IPS DF 19.7 (cell line): ENCODE measurements at places on chromosomes 5 and 9.

DNA sequence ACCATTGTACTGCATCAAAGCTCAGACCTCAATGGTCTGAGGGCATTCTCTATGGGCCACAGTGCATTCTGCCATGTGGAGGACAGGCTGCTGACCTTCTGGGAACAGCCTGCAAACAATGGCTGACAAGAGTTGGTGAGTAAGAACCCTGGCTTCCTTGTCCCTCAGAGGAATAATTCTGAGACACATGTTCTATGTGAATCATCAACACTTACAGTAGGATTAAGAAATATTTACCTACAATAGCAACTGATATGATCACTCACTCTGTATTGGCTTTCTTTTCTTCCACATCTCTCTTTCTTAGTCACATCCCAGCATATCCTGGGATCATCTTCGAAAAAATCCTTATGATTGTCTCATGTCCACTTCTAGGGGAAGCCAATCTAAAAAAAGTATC, 306.5 kb upstream of the ITGA1 start:
- no peak for DNase-seq

DNA sequence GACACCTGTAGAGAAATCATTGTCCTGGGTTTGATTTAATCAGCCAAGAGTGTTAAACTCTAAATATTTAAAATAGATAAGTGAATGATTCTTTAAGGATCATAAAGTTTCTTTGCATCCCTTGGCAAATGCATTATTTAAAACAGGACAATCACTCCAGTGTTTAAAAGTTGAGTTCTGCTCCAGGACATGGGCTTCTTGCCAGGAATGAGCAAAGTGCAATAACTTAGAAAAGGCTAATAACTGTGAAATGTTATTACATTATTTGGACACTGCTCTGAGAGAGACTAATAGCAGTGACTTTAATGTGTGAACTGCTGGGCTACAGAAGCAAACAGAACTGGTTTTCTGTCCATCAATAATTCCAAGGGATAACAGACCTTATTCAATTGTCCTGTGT, 283.3 kb downstream of the GABRB2 start:
- no peak for DNase-seq

DNA sequence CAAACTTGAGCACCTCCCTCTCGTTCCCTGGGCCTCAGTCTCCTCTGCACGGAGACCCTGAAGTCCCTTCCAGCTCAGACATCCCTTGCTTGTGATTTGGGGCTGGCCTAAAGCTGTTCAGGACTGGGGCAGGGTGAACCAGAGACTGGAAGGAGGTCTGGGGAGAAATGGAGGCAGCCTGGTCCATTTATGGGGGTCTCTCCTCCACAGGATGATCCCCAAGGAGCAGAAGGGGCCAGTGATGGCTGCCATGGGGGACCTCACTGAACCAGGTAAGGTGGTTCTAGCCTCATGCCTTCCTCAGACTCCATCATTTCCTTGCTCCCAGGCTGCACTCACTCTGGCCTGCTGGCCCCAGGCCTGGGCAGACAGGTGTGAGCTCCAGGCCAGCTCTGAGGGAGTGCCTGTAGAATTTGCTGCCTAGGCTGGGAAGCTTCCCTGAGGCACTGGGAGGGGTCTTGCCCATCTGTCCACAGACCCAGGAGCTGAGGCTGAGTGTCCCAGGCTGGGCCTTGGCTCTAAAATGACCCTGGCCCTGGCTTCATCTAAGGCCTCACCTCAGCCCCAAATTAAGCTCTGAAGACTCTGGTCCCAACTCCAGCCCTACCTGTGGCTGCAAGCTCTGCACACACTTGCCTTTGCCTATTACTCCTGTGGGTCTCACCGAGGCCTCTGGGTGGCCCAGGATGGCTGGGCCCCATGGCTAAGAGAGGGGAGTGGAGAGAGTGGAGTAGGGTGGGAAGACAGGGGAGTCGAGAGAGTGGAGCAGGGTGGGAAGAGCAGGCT, 1.9 kb downstream of the MYOZ3 start:
- DNase-seq, result no peak

GRCh38 chr5:156394642-156395305, 67.8 kb downstream of the SGCD start:
- no peak for DNase-seq

DNA sequence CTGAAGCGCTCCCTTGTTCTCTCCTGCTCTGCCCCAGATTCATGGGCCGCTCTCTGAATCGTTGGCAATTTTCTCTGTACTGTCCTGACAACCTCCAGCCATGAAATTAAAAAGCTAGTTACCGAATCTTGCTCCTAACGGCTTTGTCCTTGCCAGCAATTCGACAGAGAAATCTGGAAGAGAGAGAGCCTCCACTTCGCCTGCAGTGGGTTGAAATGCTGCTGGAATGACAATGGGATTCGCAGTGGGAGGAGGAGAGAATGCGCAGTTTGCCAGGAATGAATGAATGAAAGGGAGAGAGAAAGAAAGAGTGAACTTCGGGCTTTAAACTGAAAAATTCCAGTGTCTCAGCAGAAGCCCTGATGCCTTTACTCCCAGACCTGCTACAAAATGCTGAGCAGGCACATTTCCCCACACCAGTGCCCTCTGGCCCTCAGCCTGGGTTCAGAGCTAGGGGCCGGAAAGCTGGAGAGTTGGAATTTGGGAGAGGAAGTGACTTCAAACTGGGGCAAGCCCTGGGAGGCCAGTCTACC, 11.5 kb upstream of the BOD1 start:
- DNase-seq, result peak; percentile 33

GRCh38 chr9:27429436-27429835, 94.7 kb upstream of the IFNK start:
- no peak for DNase-seq

- DNase-seq, result no peak
Measured at GRCh38 chr5:178516504-178517235, 73.5 kb downstream of the COL23A1 start.

DNA sequence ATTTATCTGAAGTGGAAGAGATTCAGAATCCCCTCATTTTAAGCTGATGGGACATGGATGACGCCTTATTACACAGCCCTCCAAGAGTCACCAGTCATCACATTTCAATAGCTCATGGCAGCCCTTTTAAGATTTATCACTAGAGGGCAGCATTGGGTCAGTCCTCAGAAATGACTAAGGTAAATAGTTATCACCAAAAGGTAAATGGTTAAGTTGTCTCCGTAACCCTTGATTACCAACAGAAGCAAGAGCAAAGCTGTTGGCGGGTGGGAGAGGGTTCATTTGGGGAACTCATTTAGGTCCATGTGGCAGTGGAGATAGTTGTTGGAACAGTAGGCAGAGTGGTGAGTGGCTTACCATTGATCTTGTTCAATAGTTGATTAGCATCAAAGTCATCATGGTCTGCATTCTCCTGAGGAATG, 12.0 kb upstream of the C9 start:
- peak; percentile 33 for DNase-seq

DNA sequence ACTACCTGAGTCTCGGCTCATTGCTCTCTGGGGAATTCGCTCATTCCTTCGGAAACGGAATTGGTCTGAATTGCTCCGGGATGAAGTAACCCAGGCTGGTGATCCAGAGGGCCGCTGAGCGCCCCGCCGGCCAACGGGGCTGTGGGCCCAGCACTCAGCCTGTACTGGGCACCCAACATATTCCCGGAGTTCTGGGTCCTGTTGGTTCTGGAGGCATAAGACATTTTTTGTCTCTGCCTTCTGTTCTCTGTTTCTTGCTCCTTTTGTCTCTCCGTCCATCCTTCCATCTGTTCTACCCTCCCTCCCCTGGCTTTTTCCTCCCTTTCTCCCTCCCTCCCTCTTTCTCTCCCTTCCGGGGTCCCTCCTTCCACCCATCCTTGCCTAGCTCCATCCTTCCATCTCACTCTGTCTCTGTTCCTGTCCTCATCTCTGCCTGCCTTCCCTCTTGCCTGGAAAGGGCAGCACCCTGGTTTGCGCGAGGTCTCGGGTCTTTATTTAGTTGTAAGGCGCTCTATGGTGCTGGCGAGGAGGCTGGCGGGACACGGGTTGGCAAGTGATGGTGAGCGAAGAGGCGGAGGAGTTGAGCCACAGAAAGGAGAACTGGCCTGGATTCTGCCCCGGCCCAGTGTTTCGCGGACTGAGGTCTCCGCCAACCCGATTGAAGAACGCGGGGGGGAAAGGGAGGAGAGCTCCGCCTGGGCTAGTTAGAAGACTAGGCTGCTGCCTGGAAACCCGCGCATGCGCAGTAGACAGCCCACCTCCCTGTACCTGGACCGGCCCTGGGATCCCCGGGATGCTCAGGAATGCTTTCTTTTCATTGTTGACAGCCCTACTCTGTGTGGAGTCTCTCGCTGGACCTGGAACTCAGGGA, 1468.0 kb downstream of the FOXD4L5 start:
- DNase-seq, result peak; percentile 97

- no peak for DNase-seq
Measured at GRCh38 chr9:84277646-84278045, 62.9 kb downstream of the SLC28A3 start.

DNA sequence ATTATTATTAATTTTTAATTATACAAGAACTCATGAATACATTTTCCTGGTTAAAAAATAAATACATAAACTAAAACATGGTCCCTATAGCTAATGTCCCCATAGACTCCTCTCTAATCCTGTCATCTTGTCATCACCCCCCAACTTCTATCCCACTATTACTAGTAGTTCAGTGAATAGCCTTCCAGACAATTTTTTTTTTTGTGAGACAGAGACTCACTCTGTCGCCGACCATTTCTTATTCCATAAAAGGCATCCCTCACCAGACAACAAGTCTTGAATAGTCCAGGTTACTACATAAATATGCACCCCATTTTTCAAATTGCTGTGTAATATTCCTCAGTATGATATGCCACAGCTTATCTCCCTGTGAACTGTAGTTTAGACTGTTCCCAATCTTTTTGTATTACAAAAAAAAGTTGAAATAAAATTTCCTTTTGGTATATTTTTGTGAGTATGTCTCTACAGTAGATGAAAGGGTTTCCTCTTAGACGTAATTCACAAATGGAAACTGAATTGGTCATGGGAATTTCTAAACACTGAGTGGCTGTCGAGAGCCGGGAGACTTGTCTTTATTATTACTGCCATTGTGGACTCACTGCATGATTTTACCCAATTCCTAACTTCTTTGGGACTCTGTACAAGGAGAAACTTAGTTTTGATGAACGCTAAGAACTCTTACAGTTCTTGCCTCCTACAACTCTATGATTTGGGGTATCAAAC, 6.4 kb upstream of the ABLIM3 start:
- DNase-seq, result no peak

- no peak for DNase-seq
Measured at GRCh38 chr5:116084287-116084691, 536 bp upstream of the COMMD10 start.

- no peak for DNase-seq
Measured at GRCh38 chr9:19127871-19128500, 694 bp upstream of the PLIN2 start.

- no peak for DNase-seq
Measured at GRCh38 chr9:99885747-99886146, 20.7 kb upstream of the STX17 start.

DNA sequence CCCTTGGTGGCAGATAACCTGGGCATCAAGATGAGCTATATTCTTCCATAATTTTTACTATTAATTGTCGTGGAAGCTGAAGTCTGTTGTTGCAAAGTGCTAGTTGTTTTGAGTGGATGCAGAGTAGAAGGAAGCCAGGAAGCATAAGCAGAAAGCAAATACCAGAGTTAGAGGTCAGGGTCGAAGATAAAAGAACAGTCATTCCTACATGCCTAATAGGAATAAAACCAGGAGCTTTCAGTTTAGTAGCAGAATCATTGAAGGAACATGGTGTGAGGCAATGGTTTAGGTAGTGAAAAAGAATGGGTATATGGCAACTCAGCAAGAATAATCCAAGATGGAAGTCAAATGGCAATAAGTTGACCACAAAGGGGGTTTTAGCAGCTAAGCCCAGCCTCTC, 121.6 kb upstream of the FST start:
- DNase-seq, result no peak

DNA sequence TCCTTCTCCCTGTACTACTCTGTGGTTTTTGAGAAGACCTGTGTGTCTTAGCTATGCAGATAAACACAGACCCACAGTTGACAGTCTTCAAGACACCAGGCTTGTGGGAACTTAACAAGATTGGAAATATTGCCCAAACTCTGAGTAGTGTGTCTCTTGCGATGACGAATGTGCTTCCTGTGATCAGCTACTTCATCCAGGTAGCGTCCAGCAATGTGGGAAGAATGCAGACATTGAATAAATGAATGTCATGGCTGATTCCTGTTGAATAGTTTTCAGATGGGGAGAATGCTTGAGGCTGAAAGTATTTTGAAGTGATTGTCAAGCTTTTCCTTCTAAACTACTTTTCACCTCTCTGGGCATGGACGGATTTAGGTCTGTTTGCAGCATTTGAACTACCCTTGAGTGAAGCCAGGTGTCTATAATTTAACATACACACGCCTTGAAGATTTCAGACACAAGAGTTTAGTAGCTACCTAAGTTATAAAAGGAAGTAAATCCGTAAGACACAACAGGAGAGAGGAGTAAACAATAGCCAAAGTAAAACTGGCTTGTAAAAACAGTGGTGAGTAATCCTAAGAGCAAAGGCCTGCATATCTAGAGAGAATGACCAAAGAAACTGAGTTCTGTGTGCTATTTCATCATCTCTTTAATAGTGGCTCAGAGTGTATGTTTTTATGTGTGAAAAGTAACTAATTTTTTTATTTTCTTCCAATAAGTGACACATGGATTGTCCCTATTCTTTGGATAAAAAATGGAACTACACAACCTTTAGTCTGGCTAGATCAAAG, 30.0 kb upstream of the ARL14EPL start:
- no peak for DNase-seq

GRCh38 chr5:72147569-72147968, 40.3 kb downstream of the MAP1B start:
- DNase-seq, result no peak

DNA sequence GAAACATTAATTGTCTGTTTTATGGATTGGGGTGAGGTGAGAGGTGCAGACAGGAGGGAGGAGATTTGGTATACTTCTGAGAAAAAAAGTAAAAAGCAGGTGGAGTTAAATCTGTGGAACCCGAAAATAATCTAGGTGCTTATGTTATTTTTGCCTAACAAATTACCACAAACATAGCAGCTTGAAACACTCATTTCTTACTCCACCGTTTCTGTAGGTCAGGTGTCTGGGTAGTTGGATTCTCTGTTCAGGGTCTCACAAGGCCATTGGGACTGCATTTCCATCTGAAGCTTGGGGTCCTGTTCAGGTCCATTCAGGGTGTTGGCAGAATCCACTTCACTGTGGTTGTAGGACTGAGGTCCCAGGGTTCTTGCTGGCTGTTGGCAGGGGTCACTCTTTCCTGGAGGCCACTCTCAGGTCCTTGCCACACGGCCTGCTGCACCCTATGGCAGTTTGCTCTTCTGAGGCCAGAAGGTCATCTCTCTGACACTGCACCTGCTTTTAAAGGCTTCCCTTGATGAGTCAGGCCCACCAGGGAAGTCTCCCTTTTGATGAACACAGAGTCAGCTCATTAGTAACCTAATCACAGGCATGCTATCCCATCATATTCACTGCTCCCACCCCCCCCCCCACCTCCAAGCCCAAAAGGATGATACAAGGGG, 82.2 kb downstream of the TRIO start:
- no peak for DNase-seq
